ENCODE measurements at places on chromosomes 13 and 19. TPM values are rescaled to one million over a fixed set of nuclear protein-coding genes. Genes with fewer than 3 reads are reported as not detected.
A peak's percentile ranks its signal among the peaks of the same experiment; 100 is the strongest.

C19orf85 gene
- total RNA-seq = not detected

DNA sequence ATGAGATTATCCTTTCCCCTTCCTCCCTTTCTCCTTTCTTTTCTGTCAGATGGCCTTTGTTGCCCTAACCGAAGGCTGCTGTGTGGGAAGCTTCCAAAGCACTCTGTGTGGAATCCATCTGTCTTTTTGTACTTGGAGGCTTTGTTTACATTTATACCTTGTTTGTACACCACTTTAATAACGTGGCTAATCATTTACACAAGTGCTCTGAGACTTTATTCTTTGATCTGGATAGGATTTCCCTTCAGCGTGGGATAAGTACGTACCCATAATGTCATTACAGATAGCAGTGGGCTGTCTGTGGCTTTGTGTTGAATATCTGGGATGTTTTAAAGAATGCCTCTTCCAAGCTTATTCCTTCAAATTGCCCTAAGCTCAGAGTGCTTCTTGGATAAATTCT is 684.7 kb upstream of the SLITRK5 start:
- no peak overlapping the region for H3K4me3 ChIP-seq
- H3K27ac ChIP-seq = no peak overlapping the region
- H3K4me1 ChIP-seq = no peaks in the 10 kb centered on the region
- no peaks in the 10 kb centered on the region for H3K27me3 ChIP-seq
- no peaks in the 10 kb centered on the region for H3K36me3 ChIP-seq

DNA sequence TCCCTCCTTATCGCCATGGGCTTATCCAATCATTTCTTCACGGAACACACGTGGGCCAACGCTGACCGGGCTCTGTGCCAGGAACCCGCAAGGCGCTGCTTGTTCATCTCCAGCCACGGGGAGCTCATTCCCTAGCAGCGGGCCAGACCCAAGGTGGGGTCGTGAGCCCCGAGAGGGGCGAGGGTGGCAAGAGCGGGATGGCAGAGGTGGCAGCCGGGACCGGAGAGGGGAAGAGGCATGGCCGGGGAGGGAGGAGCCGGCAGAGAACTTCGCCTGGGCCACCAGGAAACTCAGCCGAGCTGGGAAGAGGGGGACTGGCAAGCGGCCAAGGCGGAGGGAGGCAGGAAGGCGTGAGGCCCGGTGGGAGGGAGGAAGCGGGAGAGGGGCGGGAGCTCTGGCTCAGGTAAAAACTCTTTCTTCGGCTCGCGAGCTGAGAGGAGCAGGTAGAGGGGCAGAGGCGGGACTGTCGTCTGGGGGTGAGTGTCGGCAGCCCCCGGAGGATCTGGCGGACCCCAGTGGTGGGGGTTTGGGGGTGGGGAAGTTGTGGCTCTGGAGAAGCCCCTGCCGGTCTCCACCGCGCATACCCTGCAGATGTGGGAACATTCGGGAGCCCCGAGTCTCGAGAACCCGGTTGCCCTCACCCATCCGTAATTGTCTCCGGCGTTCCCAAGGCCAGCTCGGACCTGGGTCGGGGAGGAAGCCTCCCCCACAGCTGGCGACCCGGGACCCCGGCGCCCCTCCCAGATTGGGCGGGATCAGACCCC is at the start of gene B3GNT3:
Gene B3GNT3 (plus strand): TSS at position 408 of the 764 bp plus-strand sequence. CDS start 12,670 bp downstream, outside the sequence.
- H3K27me3 ChIP-seq = peaks cover 15% of the 10 kb centered on the region
- H3K27ac ChIP-seq = no peak within 1 kb of the TSS
- H3K36me3 ChIP-seq = no peaks in the 10 kb centered on the region
- H3K4me1 ChIP-seq = no peaks in the 10 kb centered on the region
- DNase-seq = peak; percentile 47
- H3K4me3 ChIP-seq = no peak within 1 kb of the TSS

- peaks cover 19% of the 10 kb centered on the region for H3K4me1 ChIP-seq
- DNase-seq = no peak
- no peaks in the 10 kb centered on the region for H3K27me3 ChIP-seq
Observed at GRCh38 chr19:7622933-7623685, 6.2 kb downstream of the XAB2 start.

FUT1 gene
- total RNA-seq = 17.4 TPM
